Iris pigment epithelial cell (primary cell): ENCODE measurements at places on chromosomes 3 and 15.
A peak's percentile ranks its signal among the peaks of the same experiment; 100 is the strongest.

- DNase-seq = no peak
Observed at GRCh38 chr3:81268526-81268925, 492.9 kb downstream of the GBE1 start.

GRCh38 chr3:115986555-115987207 is 363.4 kb downstream of the GAP43 start:
- DNase-seq = peak; percentile 40

GRCh38 chr15:76203346-76204108 is 107.7 kb downstream of the ETFA start:
- no peak for DNase-seq

- no peak for DNase-seq
Observed at GRCh38 chr3:61450866-61451265, 110.5 kb upstream of the PTPRG start.

DNA sequence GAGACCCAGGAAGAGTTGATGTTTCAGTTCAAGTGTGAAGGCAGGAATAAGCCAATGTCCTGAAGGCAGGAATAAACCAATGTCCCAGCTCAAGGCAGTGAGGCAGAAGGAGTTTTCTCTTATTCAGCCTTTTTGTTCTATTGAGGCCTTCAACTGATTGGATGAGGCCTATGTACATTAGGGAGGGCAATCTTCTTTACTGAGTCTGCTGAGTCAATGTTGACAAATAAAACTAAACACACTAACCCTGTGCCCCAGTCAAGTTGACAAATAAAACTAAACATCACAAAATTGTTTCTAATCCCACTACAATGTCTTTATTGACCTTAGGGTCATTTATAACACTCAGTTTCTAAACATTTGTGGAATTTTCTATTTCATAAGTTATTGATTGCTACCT is 100.0 kb downstream of the CACNA2D3 start:
- no peak for DNase-seq

DNA sequence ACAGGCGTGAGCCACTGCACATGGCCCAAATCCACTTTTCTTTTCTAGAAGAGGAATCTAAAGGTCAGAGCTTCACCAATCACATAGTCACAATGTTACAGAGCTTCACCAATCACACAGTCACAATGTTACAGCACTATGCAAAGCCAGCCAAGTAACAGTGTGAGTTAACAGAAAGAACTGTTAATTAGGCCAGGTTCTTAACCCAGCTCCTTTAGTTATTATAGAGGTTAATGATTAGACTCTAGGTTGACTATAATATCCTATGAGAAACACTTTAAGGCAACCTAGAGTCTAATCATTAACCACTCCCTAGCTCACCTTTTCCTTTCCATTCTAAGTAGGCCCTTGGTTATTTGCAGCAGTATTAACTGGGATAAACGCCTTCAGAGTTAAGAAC is 54.0 kb downstream of the TASOR start:
- no peak for DNase-seq

DNA sequence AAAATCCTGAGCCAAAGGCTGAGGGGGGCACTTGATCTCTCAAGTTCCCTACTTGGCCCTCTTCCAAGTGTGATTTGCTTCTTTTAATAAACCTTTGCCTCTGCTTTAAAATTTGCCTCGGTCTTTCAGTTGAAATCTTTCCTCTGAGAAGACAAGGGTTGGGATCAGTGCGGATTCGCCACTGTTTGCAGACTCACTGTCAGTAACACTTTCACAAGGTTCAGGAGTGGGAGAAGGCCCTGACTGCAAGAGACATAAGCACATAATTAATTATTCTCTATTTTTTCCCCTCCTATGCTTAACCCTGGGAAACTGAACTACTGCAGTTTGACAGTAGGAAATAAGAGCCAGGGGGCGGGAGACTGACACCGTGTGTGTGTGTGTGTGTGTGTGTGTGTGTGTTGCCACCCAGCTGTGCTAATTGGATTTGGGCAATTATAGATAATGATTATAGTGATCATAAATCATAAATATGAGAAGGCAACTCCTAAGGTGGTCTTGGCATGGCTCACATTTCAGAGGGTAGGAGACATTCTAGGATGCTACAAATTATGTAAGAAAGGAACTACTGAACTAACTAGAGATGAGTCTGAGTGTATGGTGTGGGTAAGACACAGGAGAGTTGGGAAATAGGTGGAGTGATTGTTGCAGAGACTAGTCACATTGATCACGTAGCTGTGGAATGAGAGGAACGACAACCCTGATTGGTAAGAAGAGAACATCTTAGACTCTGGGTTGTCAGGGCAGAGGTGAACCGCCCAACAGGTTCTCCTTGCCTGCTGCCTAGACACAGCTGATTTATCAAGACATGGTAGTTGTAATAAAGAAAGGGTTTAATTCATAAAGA is 5.5 kb upstream of the ZNF662 start:
- no peak for DNase-seq

DNA sequence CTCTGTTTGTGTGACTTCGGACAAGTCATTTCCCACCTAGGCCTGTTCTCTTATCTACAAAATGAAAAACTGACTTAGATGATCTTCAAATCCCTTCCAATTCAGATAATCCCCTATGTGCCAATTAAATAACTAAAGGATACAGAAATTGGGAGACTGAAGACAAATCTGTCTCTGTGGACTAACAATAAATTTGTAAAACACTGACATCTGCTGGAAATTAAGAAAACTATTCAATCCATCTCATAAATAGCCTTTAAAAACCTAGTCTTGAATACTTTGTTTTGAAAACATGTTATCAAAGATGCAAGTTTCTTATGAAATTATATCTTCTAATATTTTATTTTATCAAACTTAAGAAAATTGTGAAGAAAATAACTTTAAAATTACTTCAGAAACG is 38.3 kb downstream of the MTHFS start:
- no peak for DNase-seq

GRCh38 chr3:188219147-188219546 is 65.2 kb downstream of the LPP start:
- DNase-seq = no peak

DNA sequence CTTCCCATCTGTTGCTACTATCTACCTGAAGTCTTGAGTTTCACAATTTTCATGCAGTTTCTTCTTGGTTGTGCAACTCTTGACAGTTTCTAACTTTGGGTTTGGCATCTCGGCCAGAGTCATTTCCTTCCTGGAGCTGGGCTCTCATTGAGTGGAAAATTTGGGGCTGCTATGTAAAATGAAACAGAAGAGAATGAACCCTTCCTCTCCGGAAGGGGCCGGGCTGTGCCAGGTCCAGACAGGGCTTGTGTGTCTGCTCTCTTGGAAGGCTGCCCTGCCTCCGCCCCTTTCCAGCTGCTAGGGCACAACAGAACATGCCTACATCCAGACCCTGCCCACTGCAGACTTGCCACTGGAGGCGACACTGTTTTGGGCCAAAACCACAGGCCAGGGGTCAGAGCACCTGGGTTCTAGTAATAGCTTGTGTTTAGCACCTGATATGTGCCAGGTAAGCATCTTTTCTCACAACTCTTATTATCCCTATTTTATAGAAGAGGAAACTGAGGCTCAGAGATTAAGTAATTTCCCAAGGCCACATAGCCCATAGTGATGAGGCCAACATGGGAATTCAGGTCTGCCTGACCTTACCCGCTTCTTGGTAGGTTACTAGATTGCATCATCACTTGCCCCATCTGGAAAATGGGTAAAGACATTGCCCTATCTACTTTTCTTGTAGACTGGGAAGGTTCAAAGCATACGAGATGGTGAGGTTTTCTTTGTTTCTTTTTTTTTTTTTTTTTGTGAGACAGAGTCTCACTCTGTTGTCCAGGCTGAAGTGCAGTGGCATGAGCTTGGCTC is 25.0 kb downstream of the IRAK2 start:
- peak; percentile 75 for DNase-seq

- peak; percentile 92 for DNase-seq
Observed at GRCh38 chr15:98873441-98874218, 134.0 kb downstream of the PGPEP1L start.

- DNase-seq = no peak
Observed at GRCh38 chr15:65773386-65774111, 18.5 kb downstream of the DENND4A start.

- no peak for DNase-seq
Observed at GRCh38 chr3:112413074-112413473, 80.1 kb downstream of the CD200 start.

- no peak for DNase-seq
Observed at GRCh38 chr3:54262541-54262940, 140.2 kb downstream of the CACNA2D3 start.

DNA sequence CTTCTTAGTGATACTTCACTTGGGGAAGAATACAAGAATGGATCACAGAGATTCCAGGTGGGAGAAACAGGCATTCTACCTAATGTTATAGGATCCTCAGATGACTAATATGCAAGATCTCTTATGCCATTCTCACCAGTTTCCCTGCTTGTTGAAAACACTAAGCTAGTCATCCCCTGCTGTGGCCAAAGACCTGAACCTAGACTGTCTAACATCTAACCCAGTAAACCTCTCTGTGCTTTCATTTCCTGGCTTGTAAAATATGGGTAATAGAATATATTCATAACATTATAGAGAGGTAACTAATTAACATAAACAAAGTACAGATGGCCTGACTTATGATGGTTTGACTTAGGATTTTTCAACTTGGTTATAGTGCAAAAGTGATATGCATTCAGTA is 776.3 kb downstream of the TUSC7 start:
- DNase-seq = no peak

- DNase-seq = no peak
Observed at GRCh38 chr3:11059799-11060115, 67.2 kb downstream of the SLC6A1 start.

DNA sequence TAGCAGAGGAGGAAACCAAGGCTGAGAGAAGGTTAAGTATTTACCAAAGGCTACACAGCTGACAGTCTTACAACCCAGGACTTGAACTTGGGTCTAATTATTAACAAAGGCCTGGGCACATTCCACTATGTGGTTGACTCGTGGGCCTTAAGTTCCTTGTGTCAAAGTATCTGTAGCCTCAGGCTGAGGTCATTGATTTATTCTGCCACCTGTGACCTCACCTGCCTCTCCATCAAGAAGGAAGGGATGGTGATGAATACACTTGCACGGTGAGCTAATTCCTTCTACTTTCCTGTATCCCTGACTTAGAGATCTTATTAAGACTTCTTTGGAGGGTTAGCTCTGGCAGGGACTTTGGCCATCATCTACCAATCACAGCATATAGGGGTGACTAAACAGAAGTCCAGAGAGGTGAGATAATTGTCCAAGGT is 19.9 kb upstream of the LRRC58 start:
- no peak for DNase-seq

DNA sequence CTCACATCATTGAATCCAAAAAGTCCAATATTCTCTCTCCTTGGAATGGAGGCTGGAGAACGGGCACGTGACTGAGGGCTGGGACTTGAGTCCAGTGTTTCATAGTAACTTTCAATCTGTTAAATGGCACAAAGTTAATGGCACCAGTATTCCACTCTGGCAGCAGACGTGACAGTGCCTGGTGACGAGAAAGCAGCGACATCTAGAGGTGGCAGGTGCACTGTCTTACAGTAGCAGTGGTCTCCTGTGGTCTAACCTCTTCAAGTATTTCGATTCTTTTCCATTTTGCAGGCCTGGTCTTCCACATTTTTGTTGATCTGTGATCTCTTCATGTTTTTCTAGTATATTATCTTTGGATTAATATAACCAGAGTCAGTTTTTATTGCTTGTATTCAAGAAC is 107.1 kb downstream of the OXSM start:
- DNase-seq = peak; percentile 6

DNA sequence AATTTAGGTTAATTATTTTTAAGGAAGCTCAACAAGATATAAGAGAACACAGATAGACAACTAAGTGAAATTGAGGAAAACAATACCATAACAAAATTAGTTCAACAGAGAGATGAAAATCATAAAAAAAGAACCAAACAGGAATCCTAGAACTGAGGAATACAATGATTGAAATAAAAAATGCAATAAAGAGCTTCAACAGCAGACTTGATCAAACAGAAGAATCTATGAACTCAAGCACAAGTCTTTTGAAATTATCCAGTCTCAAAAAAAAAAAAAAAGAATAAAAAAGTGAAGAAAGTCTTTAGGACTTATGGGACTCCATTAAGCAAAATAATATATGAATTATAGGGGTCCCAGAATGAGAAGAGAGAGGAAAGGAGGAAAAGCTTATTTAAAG is 42.0 kb upstream of the GNB4 start:
- no peak for DNase-seq

DNA sequence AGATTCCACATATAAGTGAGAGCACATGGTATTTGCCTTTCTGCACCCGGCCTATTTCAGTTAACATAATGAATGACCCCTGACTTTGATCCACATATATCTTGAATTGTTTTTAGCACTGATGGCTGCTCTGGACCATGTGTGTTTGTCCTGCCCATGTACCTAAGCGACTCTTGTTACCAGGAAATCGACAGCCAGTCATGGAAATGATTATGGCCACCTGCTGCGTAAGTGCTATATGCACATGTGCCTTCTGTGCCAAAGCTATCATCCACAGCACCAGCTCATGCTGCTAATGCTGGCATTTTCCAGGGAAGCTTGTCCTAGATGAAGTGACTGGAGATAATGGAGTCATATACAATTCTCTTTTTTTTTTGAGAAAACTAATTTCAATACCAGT is 103.7 kb downstream of the PEX5L start:
- no peak for DNase-seq

- no peak for DNase-seq
Observed at GRCh38 chr3:161607056-161607455, 110.4 kb downstream of the OTOL1 start.

- DNase-seq = peak; percentile 71
Observed at GRCh38 chr15:69853544-69853951, 244.2 kb downstream of the TLE3 start.

DNA sequence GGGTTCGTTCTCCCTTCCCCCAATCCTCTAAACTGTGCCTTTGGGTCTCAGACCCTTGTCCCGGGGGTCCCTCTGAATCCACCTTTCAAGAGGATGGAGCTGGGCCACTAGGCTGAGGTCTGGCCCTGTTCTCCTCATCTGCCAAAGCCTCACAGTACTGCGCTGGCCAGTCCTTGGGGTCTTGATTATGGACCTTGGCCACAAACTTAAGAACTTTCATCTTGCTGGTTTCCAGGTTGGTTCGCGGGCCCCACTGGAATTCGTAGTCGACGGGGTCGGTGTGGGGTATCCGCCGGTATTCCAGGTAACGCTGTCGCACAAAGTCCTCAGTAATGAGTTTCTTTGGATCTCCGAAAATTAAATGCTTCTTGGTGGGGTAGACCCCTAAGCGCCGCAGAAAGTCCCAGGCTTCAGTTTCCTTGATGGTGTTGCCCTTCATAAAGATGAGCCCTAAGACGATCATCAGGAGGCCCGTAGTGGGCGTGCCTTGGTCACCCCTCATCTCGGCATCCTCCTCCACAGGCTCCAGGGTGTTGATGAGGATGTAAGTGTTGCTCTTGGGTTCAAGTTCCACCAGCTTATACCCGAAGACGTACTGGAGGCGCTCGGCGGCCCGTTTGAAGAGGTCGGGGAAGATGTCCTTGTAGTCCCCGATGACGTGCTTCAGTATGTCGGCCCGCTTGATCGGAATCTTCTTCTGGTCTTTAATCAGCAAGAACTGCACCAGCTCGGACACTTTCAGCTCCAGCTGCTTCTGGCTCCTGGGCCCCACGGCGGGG is 727 bp downstream of the NSMCE3 start:
- peak; percentile 30 for DNase-seq
